ENCODE measurements at places on chromosomes 5 and 9.

GRCh38 chr5:67842806-67843205 lies 372.8 kb upstream of the PIK3R1 start:
- no peak for DNase-seq

GRCh38 chr9:73451003-73451402 lies 299.3 kb downstream of the ANXA1 start:
- DNase-seq, result no peak

- DNase-seq, result no peak
These were observed 30.0 kb downstream of the ZNF131 start for GRCh38 chr5:43150748-43151147.

DNA sequence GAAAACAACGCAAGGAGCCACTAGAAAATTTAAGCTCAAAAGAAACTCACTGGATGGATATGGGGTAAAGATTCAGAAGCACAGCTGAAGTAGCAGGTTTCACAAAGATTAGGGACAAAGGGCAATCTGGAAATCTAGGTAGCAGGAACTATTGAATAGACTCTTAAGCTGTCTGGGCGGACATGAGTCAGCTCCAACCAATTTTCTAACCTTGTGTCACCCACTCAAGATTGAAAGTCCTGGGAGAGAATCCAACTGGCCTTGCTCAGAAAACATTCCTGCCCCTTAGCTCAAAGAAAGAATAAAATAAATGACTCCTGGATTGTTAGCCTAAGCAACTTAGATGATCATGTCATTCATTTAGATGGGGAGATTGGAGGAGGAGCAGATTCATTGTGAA lies 69.2 kb downstream of the STK32A start:
- DNase-seq, result no peak

- DNase-seq, result no peak
These were observed 26.2 kb upstream of the LMX1B start for GRCh38 chr9:126587187-126588185.

- no peak for DNase-seq
These were observed 257.9 kb upstream of the ADAMTS16 start for GRCh38 chr5:4882186-4882585.

DNA sequence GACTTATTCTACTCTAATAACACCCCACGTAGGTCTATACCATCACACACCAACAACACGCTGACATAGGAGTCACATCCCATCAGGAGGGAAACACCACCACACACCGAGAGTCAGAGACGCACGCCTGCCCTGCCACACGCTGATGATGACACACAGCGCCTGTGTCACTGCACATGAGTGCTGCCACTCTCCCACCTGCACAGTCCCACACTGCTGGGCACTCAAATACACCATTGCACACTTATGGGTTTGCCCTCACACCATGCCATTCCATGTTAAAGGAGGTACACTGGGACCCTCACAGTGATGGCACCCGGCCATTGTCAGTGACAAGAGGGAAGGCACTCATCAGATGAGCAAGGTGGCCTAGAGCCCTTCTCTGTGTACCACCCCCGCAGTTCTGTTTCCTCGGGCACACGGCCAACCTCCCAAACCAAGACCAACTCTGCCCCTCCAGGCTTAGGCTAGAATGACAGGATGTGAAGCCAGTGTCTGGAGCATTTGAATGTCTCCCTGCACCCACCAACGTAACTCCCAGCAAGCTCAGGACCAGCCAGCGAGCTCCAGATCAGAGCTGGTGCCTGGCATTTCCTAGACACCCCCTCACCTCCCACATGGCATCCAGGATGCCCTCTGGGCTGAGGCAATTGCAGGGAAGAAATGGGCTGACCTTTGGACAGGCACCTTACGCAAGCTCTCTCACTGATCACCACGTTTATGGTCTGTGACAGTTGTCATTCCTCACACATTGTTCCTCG lies 3.6 kb upstream of the CPLX2 start:
- DNase-seq, result no peak

GRCh38 chr5:125450771-125451170 lies 704.3 kb upstream of the ZNF608 start:
- DNase-seq, result no peak

DNA sequence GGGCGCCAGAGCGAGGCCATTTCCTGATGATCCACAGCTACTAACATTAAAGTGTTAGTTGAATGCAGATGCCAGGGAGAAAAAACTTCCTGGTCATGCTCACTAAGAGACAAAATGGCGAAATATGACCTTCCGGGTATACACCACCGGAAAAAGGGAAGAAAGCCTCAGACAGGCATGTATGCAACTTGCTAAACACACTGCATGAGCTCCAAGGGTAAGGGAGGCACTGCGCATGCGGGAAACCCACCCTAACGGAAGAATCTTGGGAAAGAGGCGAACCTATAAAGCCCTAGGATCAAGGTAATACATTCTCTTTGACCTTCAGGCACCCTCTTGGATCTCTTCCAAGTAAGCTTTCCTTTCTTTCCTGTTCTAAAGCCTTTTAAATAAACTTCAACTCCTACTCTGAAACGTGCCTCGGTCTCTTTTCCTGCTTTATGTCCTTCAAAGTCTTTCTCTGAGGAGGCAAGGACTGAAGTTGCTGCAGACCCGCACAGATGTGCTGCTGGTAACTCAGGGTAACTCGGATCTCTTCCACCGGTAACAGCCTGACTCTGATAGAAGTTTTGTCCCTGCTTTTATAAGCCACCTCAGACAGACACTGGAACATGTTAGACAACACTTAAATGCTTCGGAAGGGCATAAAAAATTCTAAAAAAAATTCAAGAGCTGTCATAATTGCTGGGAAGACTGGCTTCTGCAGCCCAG lies 64.9 kb downstream of the DTWD2 start:
- no peak for DNase-seq

GRCh38 chr9:71920456-71921189 lies 9.2 kb downstream of the C9orf85 start:
- no peak for DNase-seq

DNA sequence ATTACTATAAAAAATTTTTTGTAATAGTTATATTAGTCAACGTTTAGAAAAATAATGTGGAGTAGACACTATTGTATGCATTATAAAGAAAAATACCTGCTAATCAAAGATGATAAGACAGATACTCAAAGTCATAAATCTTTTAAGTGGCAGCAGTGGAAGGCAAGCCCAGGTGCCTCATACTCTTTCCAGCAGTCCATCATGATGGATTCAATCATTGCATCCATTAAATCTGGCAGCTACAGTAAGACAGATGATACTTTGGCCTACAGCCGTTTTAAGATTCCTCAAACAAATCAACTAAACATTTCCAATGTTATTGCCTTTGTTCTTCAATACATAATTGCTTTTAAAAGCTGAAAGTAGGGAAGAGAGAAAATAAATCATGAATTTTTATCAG lies 1392.9 kb upstream of the NUDT12 start:
- no peak for DNase-seq

DNA sequence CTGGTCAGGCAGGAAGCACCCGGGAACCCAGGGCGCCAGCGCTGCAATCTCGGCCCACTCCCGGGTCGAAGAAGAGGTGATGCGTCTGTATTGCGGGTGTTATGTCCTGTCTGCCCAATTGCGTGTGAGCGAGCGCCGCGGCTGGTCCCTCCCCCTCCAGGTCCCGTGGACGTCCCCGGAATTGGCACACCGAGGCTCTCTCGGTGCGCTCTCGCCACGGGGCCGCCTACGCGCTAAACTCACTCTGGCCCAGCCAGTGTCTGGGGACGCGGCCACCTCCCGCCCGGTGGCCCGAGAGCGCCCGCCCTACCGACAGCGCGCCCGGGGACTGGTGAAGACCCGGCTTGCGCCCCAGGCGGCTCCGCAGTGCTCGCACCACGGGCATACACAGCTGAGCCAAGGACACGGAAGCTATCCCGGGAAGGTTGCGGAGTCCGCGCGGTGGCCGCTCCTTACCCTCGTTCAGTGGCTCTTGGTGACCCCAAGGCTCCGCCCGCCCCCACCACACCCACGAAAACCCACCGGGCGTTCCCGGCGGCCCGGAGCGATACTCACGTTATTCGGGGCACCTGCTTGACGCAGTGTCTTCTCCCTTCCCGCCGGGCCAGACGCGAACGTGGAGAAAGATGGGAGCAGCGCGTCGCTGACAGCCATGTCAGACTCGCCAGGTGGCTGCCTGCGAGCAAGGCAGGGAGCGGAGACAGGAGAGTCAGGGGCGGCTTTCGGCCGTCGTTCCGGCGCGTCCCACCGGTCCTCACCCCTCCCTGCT lies 1.0 kb downstream of the KLF4 start:
- DNase-seq, result no peak

DNA sequence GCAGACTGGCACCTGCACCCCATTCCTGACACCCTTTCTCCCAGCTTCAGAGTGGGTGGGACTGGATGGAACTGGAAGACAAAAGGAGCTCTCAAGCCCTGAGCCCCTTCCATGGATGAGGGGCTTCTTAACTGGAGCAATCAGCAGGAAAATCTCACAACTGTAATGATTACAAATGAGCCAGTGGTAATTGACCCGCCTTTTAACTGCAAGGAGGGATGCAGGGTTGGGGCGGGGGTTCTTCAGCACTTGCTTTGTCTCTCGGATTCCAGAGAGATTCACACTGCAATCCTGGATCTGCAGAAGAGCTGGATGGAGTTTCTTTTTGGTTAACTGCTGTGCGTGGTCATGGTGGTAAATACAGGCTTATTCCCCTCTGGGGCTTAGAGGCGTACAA lies 160.1 kb upstream of the SHB start:
- DNase-seq, result no peak

DNA sequence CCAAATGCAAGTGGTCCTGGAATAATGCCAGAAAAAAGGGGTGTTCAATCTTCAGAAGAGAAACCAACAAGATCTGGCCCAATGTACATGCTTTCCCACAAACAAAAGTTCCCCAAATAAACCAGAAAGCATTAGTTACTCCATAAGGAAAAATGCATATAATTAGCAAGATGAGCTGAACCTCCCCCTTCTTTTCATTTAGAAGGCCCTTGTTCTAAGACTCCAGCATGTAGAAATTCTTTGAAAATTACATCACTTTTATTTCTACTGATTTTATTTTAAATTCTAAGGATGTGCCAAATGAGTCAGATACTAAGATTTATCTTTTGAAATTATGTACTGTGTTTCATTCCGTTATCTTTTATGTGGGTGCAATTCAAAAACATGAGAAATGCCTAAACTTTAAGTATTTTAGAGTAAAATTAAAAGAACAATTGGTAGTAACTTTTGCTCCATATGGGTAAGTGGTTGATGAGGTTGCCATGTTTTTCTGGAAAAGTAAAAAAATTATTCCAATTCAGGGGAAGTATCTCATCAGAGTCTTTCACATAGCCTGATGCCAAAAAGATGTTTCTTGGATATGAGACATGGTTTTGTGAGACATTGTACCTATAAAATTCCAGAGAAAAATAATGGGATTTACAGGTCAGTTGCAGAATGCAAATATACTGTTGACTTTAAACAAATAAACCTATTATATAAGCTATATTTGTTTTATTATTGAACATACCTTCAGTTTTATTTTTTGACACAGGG lies 106.5 kb upstream of the CCDC112 start:
- no peak for DNase-seq

- no peak for DNase-seq
These were observed 20.4 kb downstream of the ACO1 start for GRCh38 chr9:32404856-32405255.

- DNase-seq, result no peak
These were observed 508.4 kb downstream of the NFIB start for GRCh38 chr9:13805546-13805945.

GRCh38 chr5:131932235-131932634 lies 13.2 kb downstream of the MEIKIN start:
- no peak for DNase-seq

- no peak for DNase-seq
These were observed 9.3 kb upstream of the MYOT start for GRCh38 chr5:137858223-137858916.

DNA sequence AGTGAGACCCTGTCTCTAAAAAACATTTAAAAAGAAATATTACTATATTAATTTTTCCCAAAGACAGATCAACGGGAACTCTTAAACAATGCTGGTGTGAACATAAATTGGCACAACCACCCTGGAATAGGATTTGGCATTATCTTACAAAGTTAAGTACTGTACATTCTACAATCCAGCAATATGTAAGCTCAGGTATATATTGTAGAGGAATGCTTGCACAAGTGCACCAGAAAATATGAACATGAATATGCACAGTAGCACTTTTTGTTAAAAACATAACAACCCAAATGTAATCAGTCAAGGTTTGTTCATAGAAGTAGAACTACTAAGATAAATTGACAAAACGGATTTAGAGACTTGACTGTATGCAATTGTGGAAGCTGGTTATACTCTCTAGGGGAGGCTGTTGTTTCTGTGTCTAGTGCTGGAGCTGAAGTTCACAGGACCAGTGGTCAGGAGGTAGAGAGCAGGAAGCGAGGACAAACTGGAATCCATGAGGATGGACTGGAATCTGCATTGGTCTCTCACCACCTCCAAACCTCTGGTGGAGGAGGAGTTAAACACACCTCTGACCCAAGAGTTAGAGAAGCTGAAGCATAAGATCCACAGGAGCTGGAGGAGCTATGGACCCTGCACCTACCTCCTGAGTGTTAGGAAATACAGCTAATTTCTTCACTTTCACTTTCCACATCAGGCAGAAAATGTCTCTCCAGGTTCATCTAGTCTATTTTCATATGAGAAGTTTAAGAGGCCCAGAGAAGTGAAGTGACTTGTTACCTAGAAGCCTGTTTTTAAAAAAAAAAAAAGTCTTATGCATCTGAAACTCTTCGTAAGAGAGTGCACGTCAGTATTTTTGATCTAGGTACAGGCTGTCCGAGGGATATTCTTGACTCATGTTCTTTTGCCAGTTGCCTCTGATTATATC lies 20.3 kb upstream of the RIC1 start:
- no peak for DNase-seq

DNA sequence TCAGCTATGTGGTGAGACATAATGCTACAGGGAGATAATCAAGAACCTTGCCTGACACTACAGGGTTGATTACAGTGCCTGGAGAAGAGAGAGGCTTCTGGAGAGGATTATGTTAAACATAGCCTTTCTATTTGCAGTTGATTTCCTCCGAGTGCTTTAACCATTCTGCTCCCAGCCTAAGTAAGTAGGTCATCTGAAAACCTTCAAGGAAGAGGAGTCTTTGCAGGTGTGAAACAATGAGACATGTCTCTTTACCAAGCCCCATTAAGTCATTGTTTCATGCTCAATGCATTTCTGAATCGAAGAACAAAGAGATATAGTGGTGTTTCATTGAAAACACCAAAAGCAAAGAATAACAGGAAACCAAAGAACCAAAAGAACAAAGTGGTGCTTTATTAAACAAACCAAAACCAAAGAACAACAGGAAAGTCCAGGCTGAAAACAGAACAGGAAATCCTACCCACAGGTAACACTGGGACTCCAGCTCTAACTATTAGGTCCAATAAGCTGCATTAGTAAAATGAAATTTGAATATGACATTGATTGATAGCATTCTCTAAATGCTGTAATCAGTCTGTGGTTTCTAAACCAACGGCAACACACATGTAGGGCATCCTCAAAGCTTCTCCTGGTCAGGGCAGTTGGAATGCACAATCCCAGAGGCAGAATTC lies 113.3 kb upstream of the SPATA31D4 start:
- no peak for DNase-seq

DNA sequence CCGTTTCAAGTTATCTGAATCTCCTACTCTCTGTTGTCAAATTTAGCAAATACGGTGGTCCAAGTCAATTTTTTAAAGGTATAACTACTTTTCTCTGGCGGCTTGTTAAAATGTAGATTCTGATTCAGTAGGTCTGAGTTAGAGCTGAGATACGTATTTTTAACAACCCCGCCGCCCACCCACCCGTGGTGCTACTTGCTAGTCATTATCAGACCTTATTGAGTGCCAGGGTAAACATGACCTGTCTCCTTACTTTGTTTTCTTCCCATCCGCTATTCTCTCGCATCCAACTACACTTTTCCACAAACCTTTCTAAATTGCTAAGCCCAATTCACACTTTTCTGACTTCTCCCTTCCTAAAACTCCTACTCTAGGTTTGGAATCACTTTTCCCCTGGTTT lies 694 bp upstream of the PLAA start:
- DNase-seq, result no peak
